ENCODE measurements at places on chromosomes 3 and 15. TPM values are rescaled to one million over a fixed set of nuclear protein-coding genes. Genes with fewer than 3 reads are reported as not detected.

DNA sequence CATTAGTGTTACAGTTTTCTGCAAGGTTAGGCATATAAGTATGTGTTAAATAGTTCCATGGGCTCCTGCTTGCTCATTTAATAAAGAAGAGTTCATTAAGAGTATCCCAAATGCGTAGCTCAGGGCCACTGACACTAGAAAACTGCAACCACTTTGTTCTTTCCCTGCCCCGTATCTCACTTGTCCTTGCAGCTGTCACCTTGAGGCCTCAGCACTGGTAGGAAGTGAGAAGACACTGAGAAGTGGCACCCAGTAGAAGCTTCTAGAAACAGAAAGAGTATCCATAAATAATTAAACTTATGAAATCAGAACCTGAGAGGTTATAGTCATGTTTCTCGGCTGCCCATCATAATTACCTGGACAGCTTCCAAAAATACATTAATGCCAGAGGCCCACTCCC is 266.0 kb downstream of the KCNMB2 start:
- no peak overlapping the region for H3K4me3 ChIP-seq
- no peak for DNase-seq
- H3K27me3 ChIP-seq, result no peaks in the 10 kb centered on the region
- no peak overlapping the region for H3K27ac ChIP-seq
- H3K4me1 ChIP-seq, result no peaks in the 10 kb centered on the region

STRIT1 gene
- not detected for total RNA-seq

GRCh38 chr3:174700736-174701135 is 158.4 kb upstream of the NAALADL2 start:
- H3K4me1 ChIP-seq, result no peaks in the 10 kb centered on the region
- no peak overlapping the region for H3K4me3 ChIP-seq
- no peak for DNase-seq
- H3K27me3 ChIP-seq, result no peaks in the 10 kb centered on the region
- no peak overlapping the region for H3K27ac ChIP-seq
- no peaks in the 10 kb centered on the region for H3K36me3 ChIP-seq

INKA1 gene
- 6.4 TPM for total RNA-seq
